ACHN (cell line): ENCODE measurements at places on chromosomes 3 and 15.

DNA sequence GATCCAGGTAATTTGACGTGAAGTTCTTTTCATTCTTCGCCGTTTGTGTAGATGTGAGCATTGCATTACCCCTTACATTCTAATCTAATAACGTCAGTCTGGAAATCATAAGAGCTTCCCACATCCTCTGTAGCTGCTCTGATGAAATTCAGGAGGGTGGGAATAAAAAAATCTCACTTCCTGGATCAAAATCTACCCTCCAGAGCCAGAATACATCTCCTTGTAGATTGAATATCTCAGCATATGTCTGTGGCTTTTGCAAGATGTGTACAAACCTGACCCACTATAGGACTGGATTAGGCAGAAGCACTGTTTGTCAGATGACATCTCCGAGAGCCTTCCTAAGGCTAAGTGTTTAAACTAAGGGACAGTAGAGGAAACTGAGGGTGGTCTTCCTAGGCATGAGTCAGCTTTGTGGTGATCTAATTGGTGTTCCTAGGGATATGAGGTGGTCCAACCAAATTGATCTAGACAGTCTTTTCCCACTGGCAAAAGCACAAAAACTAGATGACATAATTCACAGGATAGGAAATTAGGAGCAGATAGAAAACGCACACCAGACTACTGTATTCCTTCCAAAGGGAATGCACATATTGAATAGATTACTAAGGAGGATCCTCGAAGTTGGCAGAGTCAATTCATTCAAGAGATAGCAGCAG, 216.3 kb upstream of the LRTM1 start:
- no peak for DNase-seq

- DNase-seq = no peak
Observed at GRCh38 chr15:73691396-73691795, 7.2 kb downstream of the CD276 start.

DNA sequence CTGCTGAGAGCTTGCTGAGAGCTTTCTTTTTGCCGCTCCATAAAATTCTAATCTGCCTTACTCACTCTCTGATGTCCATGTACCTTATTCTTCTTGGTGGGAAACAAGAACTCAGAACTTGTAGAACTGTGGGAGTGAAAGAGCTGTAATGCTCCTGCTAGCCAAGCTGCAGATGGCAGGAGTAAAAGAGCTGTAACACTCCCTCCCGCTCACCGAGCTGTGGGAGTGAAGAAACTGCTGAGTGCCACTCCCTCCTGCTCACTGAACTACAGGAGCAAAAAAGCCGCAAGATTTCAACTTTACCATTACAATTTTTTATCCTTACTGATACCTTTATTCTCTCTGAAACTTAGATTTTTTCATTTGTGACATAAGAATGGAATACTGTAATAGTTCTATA, 199.1 kb downstream of the SI start:
- no peak for DNase-seq

DNA sequence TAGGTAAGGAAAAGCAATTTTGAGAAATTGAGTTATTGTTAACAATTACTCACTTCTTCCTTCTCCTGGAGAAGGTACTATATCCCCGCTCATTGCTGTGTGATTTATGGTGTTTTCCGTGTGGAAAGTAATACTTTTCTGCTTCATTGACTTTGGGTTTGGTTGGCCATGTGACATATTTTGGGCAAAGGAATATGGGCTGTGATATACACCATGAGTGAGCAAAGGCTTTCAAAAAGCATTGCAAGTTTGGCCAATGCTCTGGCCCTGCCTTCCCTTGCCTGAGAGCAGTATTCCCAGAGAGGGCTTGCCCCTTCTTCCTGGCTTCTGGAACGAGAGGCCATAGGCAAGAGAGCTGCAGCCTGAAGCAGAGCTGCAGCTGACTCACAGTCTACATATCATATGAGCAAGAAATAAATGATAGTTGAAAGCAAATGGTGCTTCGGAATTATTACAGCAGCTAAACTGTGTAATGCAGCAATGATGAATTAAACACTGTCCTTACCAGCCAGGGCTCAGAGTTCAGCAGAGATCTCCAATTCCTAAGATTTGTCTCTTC, 216.8 kb upstream of the CD96 start:
- no peak for DNase-seq

- no peak for DNase-seq
Observed at GRCh38 chr15:80464951-80465625, 60.9 kb downstream of the ARNT2 start.

- DNase-seq = no peak
Observed at GRCh38 chr3:189584645-189585044, 46.5 kb upstream of the TP63 start.

- DNase-seq = no peak
Observed at GRCh38 chr3:185585518-185585858, 607 bp upstream of the SENP2 start.
